ENCODE measurements at places on chromosomes 5 and 9.
A peak's percentile ranks its signal among the peaks of the same experiment; 100 is the strongest.

DNA sequence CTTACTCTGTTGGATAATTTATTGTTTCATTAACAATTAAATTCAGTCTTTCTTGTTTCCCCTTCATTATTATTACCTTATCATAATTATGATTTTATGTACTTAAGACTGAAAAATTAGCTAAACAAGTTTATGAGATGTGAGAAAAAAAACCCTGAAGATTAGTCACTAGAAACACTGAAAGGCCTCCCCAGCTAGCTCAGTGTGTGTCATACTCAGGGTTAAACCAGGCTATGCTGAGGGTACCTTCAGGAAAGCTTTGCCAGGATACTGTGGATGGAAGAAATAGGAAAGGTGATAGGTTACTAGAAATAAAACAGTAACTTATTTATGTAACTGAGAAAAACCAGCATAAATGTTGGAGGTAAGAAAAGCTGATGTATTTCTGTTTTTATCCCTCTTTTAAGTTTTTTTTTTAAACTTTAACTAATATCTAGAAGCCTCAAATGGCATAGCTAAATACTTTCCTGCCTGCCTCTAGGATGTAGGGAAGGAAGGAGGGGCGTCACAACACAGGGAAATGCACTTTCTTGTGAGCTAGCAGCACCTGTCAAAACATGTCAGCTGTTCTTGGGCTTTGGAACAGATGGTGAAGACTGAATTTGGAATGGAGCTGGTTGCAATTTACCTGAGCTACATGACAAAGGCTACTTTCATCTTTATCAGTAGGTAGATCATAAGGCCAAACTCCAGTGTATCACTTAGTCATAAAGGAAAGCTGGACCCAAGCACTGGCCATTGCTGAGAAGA, 24.2 kb downstream of the NMRK1 start:
- DNase-seq = no peak

GRCh38 chr9:102867488-102867887, 127.6 kb upstream of the CYLC2 start:
- DNase-seq = no peak

- DNase-seq = no peak
These were observed 1.9 kb upstream of the HINT2 start for GRCh38 chr9:35816708-35817107.

- DNase-seq = no peak
These were observed 13.4 kb upstream of the ZCCHC9 start for GRCh38 chr5:81288021-81288433.

GRCh38 chr5:33840927-33841547, 50.8 kb downstream of the ADAMTS12 start:
- DNase-seq = no peak

- DNase-seq = no peak
These were observed 286.3 kb upstream of the PAPPA start for GRCh38 chr9:115867326-115867725.

DNA sequence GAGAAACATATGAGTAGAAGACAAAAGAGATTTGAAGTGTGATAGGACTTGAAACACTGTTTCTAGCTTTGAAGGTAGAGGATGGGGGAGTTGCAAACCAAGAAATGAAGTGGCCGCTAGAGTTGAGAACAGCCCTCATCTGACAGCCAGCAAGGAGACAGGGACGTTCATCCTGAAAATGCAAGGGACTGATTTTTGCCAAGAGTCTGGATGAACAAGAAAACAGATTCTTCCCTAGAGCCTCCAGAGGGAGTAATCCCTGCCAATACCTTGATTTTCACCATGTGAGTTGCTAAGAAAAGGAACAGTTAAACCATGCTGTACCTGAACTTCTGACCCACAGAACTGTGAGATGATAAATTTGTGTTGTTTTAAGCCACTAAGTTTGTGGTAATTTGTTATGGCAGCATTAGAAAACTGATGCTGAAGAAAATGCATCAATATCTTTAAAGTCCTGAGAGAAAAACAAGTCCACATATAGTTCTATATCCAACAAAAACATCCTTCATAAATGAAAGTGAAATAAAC, 154.0 kb upstream of the ADAMTSL1 start:
- DNase-seq = no peak

DNA sequence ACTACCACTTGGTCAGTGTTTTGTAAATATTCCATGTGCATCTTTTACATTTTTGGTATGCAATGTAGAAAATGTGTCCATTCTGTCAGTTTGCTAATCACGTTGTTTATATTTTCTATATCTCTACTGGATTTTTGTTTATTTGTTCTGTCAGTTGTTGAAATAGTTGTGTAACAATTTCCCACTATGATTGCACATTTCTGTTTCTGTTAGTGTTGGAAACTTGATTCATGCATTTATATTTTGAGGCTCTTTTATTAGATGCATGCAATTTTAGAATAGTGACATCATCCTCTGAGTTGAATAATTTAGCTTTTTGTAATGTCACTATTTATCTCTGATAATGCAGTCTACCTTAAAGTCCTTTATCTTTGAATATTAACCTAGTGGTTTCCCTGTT, 25.8 kb upstream of the LECT2 start:
- DNase-seq = no peak

GRCh38 chr5:166365164-166365563, 1926.3 kb upstream of the WWC1 start:
- no peak for DNase-seq

DNA sequence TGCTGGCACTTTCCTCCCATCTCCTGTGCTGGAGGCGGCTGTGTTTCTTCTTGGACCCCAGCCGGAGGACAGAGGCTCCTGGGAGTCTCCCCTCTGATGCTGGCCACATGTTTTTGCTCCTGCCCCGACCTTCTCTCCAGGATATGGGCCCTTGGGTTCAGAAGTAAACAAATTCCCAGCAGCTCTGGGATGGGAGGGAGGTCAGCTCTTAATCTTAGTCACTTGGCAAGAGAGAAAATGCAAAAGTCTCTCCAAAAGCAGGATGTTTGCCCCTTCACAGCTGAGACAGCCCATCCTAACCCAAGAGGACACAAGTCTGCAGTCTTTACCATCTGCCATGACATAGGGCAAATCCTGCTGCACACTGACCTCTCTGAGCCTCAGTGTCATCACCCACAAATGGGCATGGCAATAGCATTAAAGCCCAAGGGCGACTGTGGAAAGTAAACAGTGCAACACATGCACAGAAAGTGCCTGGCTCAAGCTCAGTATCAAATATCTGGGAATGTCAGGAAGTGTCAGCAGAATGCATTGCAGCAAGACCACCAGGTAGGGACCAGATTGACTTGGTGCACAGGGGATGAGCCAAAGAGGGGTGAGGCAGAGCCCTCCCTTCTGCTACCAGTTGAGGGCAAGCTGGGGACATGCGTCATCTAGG, 117.0 kb upstream of the CXCL14 start:
- no peak for DNase-seq

DNA sequence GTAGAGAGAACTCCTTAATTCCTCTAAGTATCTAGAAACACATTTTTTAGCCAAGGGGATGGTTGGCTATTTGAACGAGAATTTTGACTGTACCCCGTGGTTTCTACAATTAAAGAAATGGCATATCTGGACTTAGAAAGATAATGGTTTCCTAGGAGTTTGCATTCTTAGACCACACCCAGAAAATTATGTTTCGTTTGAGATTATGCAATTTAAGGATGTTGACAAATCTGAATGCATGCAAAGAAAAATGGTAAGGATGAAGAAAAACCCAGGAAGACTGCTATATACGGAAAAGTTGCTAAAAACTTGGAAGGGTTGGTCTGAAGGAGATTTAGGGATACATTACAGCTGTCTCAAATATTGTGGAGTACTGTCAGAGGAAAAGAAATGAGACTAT, 538.5 kb upstream of the WWC1 start:
- DNase-seq = no peak

- no peak for DNase-seq
These were observed 216.6 kb downstream of the TSSK1B start for GRCh38 chr5:113218200-113218599.

- peak; percentile 69 for DNase-seq
These were observed 51.9 kb downstream of the TGFBI start for GRCh38 chr5:136080483-136081216.

GRCh38 chr5:136638084-136638483, 272.7 kb upstream of the TRPC7 start:
- DNase-seq = no peak

GRCh38 chr9:21919377-21920362, 74.5 kb downstream of the CDKN2A start:
- DNase-seq = no peak

- no peak for DNase-seq
These were observed 33.0 kb upstream of the NFIB start for GRCh38 chr9:14346811-14347405.

- DNase-seq = peak; percentile 85
These were observed 282.4 kb downstream of the EFNA5 start for GRCh38 chr5:107388141-107388861.

DNA sequence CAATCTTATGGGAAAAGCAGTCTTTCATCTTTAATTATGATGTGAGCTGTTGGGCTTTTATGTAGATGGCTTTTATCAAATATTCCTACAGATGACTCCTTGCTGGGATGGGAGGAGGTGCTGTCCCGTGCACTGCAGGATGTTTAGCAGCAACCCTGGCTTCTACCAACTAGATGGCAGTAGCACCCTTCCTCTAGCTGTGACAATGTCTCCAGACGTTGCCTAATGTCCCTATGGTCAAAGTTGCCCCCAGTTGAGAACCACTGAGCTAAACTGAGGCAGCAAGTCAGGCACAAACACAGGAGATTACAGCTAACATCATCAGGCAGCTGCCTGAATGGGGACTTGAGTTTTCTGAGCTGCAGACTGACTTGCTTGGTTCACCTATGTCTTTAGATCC, 401.9 kb upstream of the PDE4D start:
- peak; percentile 20 for DNase-seq

- no peak for DNase-seq
These were observed 148.2 kb downstream of the ICE1 start for GRCh38 chr5:5570646-5571045.

DNA sequence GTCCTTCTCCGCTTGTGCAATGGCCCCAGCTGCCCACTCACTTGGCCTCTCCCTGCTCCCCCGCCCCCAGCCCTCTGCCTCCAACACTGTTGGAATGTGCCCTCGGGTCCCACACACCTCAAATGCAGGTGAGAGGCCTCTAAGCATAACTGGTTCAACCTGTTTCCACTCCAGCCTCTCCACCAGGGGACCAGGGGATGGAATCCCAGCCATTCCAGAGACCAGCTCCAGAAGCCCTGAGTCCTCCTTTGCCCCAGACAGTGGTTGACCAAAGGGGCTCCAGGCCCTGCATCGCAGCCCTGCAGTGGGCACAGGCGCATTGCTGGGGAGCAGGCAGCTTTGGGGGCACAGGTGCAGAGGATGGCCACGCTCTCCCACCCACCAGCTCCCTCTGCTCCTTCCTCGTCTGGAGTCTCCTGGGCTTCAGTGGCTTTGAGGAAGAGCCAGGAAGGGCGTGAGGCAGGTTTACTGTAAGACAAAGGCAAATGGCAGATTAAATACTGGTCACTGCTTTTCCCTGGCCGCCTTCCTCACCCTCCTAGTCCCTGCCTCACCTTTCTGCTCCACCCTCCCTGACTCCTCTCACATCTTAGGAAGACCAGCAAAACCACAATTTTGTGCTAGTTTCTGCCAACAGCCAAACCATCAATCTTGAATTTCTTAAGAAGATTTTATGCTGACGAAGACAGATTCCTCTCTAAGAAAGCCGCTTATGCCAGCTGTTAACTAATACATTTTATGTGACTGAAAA, 29.1 kb upstream of the IRX2 start:
- DNase-seq = no peak

- DNase-seq = no peak
These were observed 30.9 kb downstream of the FABP6 start for GRCh38 chr5:160260006-160260775.

GRCh38 chr5:113092683-113093082, 116.1 kb downstream of the DCP2 start:
- DNase-seq = peak; percentile 14

- no peak for DNase-seq
These were observed 138.9 kb upstream of the RUSC2 start for GRCh38 chr9:35350827-35351549.

- no peak for DNase-seq
These were observed 2.8 kb downstream of the ST6GALNAC6 start for GRCh38 chr9:127896395-127897192.

GRCh38 chr9:86747711-86748110, 199.6 kb downstream of the GAS1 start:
- DNase-seq = no peak

DNA sequence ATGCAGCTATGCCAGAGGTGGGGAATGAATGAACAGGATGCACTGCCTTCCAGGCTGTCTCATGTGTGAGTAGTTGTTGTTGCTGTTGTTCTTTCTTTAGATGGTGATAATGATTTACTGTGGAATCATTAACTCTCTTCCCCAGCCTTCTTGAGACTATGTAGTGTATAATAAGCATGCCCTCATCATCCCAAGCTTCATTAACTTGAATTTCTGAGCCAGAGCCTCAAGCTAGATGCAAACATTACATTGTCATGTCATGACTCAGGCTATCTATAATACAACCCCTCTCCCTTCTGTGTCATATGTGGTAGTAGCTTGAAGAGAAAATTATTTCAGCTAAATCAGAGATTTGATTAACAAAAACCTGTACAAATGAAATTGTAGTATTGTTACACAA, 10.0 kb upstream of the ADAMTSL1 start:
- DNase-seq = no peak

DNA sequence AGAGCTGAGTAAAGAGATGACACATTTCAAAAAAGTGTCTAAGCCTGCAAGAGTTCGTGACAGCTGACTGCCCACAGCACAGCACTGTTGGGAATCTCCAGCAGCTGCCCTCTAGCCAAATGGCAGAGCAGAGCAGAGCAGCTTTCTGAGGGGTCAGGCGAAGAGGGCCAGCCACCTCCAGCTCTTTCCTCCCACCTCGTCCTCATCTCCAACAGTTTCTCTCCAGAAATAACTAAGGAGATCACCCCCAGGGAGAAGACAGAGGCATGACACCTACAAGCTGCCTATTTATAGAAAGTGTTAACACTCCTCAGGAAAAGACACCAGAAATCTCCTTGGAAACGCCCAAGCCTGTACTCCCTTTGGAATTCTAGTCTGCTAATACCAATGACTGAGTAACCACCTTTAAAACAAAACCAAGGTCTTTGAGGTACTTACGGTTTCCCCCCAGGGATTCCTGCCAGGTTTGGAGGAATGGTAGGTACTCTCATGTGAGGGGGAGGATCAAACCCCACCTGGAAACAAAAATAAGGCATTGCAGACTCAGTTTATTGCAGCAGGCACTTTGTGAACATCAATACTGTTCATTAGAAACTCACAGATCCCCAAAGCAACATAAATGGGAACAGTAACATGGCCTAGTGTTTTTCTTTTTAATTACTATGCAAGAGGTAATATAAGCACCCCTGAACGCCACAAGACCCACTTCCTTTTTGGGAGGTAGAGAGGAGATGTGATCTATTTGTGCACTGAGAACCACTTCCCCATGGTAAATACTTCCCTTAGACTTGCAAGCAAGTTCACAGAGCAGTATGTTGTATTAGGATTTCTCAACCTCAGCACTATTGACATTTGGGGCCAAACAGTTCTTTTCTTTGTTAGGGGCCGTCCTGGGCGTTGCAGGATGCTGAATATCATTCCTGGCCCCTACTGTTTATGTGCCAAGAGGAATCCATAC, 79.3 kb downstream of the TLE1 start:
- peak; percentile 35 for DNase-seq
